COR-L47 (cell line): ENCODE measurements at places on chromosomes 3 and 15.

- DNase-seq: peak; percentile 54
These were observed 12.4 kb downstream of the GYG1 start for GRCh38 chr3:149003653-149004305.

DNA sequence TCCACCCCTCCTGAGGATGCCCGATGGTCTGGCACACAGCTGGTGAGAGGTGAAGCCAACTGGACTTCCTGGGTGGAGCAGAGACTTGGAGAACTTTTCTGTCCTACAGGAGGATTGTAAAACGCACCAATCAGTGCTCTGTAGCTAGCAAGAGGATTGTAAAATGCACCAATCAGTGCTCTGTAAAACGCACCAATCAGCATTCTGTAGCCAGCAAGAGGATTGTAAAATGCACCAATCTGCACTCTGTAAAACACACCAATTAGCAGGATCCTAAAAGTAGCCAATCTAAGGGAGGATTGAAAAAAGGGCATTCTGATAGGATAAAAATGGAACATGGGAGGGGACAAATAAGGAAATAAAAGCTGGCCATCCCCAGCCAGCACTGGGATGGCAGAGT lies 150.2 kb downstream of the CHSY1 start:
- DNase-seq: no peak

DNA sequence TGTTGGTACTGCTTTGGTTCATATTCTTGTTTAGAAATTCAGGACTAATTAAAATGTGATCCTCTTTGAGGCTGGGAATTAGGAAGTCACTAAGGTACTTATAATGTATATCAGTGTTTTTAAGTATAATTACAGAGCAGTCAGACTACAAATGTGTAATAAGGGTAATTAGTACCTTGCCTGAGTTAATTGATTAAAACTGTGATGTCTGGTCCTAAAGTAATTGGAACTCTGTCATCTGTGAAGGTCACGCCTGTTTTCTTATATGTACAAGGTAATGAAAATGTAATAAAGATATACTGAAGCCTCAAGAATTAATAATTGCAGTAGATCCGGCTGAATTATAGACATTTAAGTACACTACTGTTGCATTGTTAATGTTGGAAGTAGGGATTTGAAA lies 32.8 kb downstream of the RIOX2 start:
- peak; percentile 13 for DNase-seq

- DNase-seq: no peak
These were observed 13.8 kb downstream of the RIOX2 start for GRCh38 chr3:97958396-97958795.

GRCh38 chr3:43537225-43537624 lies 84.6 kb downstream of the ANO10 start:
- no peak for DNase-seq

GRCh38 chr3:41893977-41894376 lies 67.9 kb downstream of the ULK4 start:
- peak; percentile 6 for DNase-seq

- no peak for DNase-seq
These were observed 103.8 kb downstream of the FBLN2 start for GRCh38 chr3:13652728-13653127.

DNA sequence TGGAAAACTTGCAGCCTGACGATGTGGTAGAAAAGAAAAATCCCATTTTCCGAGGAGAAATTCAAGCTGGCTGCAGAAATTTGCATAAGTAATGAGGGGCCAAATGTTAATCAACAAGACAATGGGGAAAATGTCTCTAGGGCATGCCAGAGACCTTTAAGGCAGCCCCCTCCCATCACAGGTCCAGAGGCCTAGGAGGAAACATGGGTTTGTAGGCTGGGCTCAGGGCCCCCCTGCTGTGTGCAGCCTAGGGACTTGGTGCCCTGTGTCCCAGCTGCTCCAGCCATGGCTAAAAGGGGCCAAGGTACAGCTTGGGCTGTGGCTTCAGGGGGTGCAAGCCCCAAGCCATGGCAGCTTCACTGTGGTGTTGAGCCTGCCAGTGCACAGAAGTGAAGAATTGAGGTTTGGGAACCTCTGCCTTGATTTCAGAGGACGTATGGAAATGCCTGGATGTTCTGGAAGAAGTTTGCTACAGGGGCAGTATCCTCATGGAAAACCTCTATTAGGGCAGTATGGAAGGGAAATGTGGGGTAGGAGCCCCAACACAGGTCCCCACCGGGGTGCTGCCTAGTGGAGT lies 75.9 kb upstream of the CADPS start:
- DNase-seq: no peak

- DNase-seq: no peak
These were observed 103.0 kb downstream of the LARS2 start for GRCh38 chr3:45491344-45491743.

- no peak for DNase-seq
These were observed 409.0 kb upstream of the KCNMB2 start for GRCh38 chr3:178127221-178127620.

GRCh38 chr15:39180030-39180429 lies 400.8 kb upstream of the THBS1 start:
- DNase-seq: no peak
